ENCODE measurements at places on chromosomes 16 and 17.

DNA sequence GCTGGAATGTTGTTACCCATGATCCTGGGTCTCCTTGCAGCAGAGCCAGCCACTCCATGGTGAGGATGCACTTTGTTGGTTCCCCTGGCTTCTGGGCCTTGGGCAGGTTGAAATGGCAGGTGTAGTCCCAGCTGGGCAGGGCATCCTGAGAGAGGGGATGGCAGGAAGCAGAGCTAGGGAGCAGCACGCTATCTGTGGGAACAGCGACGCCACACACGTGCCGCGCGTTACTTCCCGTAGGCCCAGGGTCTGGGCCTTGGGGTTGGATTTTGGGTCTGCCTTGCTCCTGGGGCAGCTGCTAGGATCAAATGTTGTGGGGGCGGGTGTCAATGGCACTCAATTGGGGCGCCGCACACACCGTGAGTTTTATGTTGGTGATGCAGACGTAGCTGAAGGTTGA, 368.0 kb downstream of the CPPED1 start:
- no peak for DNase-seq

GRCh38 chr17:35797370-35797769, 1.9 kb upstream of the MMP28 start:
- no peak for DNase-seq

DNA sequence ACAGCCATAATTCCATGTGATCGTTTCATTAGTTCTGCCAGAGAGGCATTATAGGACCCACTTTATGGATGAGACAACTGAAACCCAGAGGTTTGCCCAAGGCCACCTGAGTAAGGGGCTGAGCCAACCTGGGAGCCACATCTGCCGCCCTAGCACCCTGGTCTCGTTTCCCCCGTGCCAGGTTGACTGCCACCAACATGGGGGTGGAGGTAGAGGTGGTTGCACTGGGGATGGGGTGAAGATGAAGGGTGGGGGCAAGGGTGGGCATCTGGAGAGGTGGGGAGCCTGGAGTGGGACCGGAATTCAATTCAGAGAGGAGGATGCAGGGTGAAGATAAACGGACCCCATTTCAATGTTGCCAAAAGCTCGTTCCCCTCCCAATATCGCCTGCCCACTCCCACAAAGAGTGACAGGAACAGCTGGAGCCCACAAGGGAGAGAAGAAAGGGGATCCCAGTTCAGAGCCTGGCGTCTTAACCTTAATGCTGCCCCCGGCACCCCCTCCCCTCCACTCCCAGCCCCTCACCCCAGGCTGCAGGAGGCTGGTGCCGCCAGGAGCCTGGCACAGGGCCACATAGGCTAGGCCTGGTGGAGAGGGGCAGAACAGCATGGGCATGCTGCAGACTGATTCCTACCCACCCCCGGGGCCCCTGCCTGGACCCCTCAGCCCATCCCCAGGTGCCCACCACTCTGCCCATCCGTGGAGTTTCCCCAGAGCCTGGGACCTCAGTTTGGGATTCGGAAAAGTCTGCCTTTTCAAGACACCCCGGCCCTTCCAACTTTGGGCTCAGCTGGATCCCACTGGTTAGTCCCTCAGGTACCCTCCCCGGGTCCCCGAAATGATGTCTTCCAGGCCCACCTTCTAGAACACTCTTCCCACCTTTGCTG, 29.6 kb downstream of the NGFR start:
- no peak for DNase-seq

- DNase-seq, result no peak
Measured at GRCh38 chr16:23362460-23363317, 60.6 kb downstream of the SCNN1B start.

DNA sequence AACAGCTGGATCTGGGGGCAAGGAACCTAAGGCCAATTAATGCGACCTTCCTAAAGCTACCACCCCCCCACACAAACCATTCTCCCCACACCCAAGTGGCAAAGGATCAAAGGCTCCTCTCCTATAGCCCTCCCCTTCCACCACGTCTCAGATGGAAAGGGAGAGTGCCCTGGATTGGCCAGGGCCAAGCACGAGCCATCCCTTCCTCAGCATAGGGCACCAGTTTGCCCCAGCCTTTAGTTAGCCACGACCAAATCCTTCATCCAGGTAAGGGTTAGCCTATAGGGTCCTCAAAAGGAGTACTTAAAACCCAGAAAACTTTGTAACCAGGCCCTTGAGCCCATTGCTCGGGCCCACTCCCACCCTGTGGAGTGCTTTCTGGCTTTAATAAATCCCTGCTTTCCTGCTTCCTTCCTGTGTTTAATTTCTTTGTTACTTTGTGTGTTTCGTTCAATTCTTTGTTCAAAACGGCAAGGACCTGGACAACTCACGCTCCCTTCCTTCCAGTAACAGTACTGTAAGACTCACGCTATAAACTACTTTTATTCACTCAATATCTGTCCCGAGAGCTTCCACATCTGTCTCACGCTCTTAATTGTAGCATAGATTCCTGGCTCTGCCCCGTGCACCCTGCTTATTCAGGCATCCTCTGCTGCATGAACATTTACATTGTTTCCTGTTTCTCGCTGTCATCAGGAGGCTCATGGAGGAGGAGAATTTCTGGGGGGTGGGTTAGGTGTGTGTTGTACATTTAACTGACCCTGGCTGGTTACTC, 62.3 kb downstream of the TNFRSF13B start:
- DNase-seq, result no peak

DNA sequence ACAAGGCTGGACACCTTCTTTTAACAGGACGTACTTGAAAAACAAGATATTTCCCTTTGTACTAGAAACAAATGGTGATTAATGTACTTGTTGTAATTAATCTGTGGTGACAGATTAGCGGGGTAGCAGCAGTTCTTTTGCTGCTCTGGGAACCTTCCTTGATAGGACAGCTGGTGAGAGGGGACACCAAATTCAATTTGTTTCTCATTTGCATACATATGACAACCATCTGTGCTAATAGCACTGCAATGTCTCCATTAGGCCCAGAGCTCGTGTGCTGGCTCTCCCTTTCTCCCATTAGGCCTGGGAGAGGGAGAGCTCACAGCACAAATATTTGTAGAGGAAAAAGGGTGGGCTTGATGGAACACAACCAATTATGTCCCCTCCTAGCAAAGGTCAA, 221.0 kb upstream of the HS3ST3A1 start:
- DNase-seq, result no peak

GRCh38 chr16:593406-593805, 3.5 kb downstream of the RAB40C start:
- no peak for DNase-seq

DNA sequence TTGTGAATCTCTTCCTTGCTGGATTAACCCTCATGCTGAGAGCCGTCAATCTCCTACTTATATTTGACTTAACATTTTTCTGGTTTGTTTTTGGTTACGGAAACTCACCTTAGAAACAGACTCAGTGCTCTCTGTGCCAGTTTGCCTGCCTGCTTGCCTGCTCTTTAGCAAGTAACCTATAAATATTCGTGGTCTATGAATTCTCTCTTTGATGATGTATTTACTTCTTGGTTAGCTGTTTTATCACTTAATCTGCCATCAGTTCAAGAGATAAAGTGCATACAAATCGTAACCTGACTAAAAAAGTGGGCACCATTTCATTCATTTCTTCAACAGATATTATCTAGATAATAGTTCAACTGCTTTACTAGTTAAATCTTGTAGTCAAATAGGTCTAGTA, 26.7 kb downstream of the CYB5B start:
- DNase-seq, result no peak

DNA sequence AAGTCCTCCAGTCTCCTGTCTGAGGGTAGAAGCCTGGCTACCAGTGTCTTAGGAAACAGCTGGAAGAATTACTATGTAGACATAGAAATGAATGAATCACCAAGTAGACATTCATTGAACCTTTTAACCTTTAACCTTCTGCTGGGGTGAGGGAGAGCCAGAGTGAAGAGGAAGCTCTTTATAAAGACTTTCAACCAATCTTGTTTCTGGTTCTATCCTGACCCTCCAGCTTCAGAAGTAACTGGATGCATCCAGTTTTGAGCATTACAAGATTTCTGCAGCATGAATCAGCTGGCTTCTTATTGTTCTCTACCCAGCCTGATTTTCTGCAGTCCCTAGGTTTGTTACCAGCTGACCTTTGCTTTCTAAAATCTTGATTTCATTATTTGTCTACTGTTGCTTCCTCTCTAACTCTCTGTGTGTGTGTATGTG, 8.5 kb downstream of the TEKT1 start:
- DNase-seq, result no peak
